Activated CD8-positive, alpha-beta memory T cell treated with anti-CD3 and anti-CD28 coated beads for 1 hour (primary cell): ENCODE measurements at places on chromosomes 7 and 10.

- no peak for DNase-seq
Observed at GRCh38 chr10:76082956-76083355, 651.5 kb downstream of the LRMDA start.

- DNase-seq = no peak
Observed at GRCh38 chr7:118110178-118110925, 73.6 kb upstream of the LSM8 start.

DNA sequence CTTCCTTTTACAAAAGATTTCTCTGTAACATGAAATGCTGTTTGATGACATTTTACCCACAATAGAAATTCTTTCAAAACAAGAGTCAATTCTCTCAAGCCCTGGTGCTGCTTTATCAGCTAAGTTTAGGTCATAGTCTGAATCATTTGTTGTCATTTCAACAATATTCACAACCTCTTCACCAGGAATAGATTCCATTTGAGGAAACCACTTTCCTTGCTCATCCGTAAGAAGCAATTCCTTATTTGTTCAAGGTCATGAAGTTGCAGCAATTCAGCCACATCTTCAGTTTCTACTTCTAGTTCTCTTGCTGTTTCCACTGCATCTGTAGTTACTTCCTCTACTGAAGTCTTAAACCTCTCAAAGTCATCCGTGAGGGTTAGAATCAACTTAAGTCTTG lies 315.3 kb downstream of the TYW1 start:
- DNase-seq = no peak

GRCh38 chr10:4512671-4513240 lies 313.3 kb upstream of the AKR1E2 start:
- no peak for DNase-seq

- DNase-seq = no peak
Observed at GRCh38 chr10:70856454-70856853, 31.9 kb downstream of the PCBD1 start.

DNA sequence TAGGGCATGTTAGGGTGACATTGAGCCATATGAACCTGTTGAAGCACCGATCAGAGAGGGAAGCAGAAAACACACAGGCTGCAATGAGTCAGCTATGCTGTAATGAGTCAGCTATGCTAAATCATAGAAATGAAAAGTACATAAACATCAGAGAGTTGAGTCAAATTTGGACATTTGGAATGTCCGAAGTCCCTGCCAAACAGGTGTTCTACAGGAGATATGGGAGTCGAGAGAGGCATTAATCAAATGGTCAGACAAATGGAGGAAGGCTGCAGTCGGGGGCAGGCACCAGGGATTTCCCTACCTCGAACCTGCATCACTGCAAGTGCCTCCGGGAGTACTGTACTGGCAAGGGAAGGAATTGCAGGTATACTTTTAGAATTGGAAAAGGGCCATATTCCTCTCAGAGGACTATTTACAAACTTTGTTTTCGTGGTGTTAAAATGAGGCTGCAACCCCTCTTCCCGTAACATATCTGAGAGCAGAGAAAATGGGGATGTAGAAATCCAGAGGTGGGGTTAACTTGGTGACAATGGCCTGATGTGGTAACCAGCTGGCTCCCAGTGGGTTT lies 8.8 kb upstream of the ZC3HAV1 start:
- DNase-seq = no peak

DNA sequence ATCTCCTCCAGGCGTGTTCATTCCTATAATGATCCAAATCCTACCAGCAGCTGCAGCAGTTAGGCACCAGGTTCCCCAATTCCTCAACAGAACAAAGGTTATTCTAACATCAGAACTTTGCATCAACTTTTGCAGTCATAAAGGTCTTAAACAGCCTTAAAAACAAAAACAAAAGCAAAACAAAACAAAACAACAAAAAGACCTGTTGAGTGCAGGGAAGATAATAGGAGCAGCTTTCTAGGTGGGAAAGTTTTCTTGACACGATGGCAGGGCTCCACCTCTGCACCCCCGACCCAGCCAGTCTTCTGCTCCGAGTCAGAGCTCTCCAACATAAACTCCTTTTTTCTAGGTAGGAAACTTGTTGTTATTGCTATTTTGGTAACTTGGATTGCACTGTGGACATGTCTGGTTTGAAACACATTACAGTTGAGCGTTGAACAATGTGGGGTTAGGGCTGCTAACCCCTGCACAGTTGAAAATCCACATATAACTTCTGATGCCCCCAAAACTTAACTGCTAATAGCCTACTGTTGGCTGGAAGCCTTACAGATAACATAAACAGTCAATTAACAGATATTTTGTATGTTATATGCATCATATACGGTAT lies 77.6 kb downstream of the MTPN start:
- no peak for DNase-seq

DNA sequence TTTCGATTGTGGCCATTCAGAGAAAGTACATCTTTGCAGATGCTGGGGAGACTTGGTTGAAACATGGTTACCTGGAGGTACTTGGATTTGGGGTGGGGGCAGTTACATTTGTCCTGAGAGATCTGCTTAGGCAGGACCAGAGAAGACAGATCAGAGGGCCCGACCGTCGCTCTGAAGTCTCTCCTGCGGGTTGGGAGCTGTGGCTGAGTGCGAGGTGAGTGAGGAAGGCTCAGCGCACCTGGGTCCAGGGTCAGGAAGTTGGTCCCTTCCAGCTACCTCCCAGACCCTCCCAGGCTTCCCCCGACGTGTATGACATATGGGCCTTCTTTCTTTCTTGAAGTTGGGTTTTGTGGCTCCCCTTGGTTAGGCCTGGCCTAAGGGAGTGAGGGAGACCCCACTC lies 56.3 kb downstream of the LHPP start:
- no peak for DNase-seq

DNA sequence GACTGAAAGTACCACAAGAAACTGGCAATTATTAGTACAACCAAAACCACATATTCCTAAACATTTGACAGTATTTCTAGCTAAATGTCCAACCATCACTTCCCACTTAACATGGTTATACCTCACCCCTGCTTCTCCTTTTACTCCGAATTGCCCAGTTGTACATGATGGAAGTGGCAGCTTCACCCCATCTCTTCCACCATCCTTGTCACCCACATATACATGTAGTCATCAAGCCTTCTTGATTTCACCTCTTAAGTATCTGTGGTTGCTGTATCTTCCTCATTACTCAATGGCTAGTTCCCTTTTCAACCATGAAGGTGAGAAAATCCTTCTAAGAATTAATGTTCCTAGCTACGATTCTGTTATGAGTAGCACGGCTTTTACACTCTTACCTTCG lies 388.2 kb downstream of the CALN1 start:
- DNase-seq = no peak

- DNase-seq = no peak
Observed at GRCh38 chr10:4199196-4199595, 414.2 kb upstream of the KLF6 start.

DNA sequence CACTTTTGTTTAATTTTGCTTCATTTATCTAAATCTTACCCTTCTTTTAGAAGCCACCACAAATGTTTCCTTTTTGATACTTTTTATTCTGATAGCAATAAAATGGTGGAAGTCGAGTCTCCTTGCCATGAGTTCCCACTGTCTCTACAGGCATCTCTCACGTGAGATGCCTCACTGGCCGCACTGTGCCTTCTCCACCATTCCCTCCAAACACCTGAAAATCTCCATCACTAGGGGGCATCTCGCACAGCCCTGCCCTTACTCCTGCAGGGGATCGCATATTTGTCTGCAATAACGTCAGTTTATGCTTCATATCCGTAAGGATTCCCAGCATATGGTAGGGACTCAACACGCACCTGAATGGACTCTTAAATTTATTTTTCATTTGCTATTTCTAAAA lies 56.3 kb upstream of the NCAPG2 start:
- no peak for DNase-seq

GRCh38 chr10:6840766-6841165 lies 260.7 kb upstream of the PRKCQ start:
- DNase-seq = no peak

DNA sequence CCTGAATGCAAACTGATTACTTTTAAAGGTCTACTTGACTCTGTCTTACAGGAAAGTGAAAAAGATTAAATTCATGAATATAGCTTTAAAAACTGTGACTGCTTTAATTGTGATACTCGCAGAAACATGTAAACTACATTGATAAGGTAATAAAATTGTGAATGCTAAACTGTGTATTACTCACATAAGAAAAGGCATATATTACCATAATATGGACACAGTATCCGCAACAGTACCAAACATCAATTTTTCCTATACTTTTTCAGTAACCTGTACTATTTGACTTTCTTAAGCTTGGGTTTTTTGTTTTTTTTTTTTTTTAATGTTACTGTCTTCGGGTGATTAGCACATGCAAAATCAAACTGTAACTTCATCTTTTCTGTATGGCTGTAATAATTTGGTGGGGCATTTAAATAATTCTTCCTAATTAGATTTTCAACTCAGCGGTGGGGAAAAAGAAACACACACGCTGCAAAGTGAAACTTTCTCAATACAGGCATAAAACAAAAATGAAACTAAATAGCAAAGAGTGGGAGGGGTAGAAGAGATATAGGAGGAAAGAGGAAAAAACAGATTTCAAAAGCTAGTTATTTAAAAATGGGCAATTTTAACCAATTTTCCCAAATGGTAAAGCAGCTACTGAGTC lies 23.2 kb downstream of the NT5C3A start:
- DNase-seq = no peak

DNA sequence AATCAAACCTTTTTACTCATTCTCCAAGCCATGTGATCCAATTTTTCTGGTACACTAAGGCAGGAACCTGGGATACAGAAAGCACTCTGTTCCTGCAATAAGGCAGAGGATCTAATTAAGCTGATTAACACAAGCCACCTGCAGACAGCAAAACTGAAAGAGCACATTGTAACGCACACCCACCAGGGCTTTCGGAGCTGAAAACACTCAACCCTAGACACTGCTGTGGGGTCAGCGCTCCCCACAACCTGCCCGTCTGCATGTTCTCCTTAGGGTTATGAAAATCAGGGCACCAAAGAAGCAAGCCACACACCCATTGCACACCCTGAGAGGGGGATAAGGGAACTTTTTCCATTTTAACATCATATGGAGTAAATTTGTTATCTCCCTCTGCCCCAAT lies 1022.2 kb upstream of the LRRTM3 start:
- DNase-seq = no peak

GRCh38 chr7:20798081-20798693 lies 11.5 kb upstream of the SP8 start:
- DNase-seq = no peak

DNA sequence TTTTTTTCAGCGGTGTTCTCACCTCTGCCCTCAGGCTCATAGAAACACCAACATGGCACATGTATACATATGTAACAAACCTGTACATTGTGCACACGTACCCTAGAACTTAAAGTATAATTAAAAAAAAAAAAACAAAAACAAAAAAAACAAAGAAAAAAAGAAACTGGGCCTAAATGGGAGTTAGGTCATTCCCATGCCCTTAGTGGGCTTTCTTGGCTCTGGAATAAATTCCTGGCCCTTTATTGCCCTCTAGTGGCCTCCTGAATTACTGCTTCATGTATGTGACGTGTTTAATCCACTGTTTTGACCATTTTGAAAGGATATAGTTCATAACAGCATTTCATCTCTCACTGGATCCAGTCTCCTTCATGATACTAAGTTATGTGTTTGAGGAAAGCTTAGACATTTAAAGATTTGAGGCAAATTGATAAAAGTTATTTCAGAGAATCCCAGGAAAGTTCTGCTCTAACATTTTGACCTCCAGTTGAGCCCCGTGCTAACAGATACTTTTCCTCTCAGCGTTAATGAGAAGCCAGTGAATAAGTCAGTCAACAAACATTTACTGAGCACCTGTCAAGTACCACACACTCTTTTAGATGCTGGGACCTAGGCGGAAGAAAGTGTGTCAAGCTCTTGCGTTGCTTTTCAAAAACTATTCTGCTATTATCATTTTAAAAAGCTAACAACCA lies 54.7 kb upstream of the SYPL1 start:
- no peak for DNase-seq

GRCh38 chr10:29408847-29409240 lies 120.0 kb downstream of the LYZL1 start:
- DNase-seq = no peak

GRCh38 chr10:98825741-98826140 lies 379.0 kb upstream of the HPS1 start:
- no peak for DNase-seq

DNA sequence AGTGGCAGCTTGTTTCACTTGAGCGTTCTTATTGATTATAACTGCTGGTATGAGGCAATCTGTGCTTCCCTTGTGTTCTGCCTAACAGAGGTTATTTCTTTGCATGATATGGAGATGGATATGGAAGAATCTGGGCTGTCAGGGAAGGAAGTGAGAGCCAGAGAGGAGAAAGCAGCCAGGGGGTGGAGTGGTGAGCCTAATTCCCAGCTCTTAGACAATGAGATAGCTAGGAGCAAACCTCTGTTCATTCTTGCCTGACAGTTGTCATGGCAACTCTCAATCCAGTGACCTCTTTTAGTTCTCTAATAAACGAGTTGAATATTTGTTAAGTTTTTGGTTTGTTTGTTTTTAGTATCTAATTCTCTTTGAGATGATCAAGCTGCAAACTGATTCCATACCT lies 214.3 kb downstream of the NRG3 start:
- DNase-seq = no peak
